ENCODE measurements at places on chromosomes 1 and 21.

DNA sequence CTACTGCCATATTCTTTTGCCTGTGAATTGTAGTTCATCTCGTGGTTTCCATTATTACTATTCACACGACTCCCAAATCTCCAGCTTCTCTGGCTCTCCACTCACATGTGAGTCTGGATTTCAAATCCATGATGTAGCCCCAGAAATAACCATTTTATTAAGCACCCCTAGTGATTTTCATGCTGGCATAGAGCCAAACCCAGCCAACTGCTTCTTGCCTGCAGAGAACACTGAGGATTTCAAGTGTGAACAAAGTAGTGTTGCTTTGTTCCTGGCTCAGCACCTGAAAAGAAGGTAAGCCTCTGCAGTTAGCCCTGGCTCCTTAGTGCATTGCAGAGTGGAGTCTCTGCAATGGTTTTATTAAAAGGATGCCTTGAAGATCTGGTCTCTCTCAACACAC is 25.9 kb downstream of the UTP25 start:
- DNase-seq, result no peak

DNA sequence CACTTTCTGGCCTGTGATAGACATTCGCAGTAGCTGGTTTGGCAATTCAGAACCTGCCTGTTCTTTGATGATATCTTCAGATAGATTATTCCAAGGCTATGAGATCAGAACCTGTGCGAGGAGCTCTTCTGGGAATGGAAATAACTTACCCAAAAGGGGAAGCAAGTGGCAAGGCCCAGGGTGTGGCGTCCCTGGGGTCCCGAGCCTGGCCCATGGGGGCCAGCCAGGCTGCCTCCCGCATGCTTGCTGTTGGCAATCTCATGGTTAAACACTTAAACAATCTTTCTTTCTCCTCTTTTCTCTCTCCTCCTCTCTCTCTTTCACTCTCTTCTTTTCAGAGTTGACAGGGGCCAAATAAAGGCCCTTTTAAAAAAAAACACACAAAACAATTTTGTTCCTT is 108.1 kb downstream of the RNF220 start:
- DNase-seq, result no peak

DNA sequence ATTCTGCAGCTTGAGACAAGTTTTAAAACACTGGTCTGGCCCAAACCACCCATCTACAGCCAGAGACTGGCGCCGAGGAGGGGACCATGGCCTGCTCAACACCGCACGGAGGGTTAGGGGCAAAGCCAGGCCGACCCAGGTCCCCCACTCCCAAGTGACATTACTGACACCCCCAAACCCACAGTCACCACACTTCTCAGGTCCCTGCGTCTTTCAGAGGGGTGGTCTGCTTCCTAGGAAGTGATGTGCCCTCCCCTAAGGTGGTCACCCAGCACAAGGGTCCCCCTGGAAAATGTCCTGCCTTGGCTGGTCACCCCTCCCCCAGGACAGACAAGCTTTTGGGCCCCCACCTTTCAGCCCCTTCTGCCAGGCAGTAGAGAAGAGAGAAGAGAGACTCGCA is 20.8 kb upstream of the EPHA2 start:
- DNase-seq, result no peak

DNA sequence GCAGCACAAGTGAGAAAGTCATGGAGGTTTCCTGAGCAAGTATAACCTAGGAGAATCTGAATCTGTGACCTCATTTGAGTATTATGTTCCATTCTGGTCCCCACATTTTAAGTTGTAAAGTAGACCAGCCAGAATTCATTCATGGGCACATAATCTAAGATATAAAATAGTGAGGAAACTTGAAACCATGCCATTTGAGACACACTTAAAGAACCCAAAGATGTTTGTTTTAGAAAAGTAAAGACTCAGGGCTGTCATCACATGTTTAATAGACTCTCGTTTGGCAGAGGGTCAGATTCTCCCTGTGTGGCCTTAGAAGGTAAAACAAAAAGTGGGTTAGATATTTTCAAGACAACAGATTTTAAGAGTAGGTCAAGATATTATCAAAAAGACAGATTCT is 6.4 kb downstream of the SZT2 start:
- no peak for DNase-seq

DNA sequence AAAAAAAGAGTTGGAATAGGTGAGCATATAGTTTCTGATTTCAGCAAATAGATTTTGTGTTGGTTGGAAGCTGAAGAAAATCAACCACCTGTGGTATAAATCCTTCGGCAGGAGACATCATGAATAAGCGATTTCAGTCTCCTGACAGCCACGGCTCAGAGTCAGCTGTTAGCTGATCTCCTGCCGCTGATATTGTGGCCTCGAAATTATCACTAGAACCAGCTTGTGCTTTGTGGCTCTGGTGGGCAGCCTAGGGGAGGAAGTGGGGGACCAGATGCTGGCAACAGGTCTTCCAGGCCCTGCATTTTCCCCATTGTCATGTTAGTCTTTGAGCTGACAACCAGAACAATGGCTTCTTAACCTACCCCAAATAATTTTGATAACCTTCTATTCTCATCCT is 842 bp upstream of the GCSAML start:
- DNase-seq, result no peak

- no peak for DNase-seq
Observed at GRCh38 chr1:111211921-111212320, 11.5 kb upstream of the DENND2D start.

GRCh38 chr1:230828421-230828820 is 39.9 kb downstream of the C1orf198 start:
- DNase-seq, result no peak

- no peak for DNase-seq
Observed at GRCh38 chr1:7850786-7851185, 2.1 kb downstream of the UTS2 start.

GRCh38 chr1:159867664-159868026 is 5.2 kb upstream of the VSIG8 start:
- DNase-seq, result no peak

GRCh38 chr1:80244372-80244771 is 1237.8 kb upstream of the ADGRL4 start:
- no peak for DNase-seq

- no peak for DNase-seq
Observed at GRCh38 chr1:93177991-93178390, 2.2 kb downstream of the TMED5 start.

- no peak for DNase-seq
Observed at GRCh38 chr1:56868761-56869160, 14.2 kb downstream of the C8A start.

- no peak for DNase-seq
Observed at GRCh38 chr21:18954441-18954844, 550.9 kb upstream of the TMPRSS15 start.

GRCh38 chr21:23541571-23541970 is 2065.7 kb downstream of the MRPL39 start:
- DNase-seq, result no peak

GRCh38 chr1:200099040-200099439 is 71.5 kb downstream of the NR5A2 start:
- DNase-seq, result no peak

DNA sequence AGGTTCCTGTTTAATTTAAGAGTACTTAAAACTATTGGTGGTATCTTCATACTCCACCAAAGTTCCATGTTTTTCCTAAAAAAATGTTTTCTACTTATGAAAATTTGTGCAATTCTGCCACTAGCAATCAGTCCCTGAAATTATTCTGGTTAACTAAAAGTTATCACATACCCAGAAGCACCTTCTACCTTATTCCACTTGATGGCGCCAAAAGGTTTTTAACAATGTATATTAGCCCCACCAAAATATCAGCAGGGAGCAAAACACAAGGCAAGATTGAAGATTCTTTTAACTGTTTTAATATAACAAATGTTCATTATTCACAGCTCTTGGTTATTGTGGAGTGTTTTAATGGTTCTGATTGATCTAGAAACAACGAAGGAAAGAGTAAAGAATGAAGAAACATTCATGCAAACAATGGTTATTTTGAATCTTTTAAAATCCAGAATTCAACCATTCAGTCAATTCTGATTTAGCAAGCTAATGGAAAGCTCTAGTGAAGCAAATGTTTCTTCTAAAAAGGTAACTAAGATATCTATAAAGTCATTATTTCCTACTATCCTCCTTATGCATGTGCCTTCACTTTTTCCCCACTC is 67.2 kb downstream of the TTLL7 start:
- peak; percentile 8 for DNase-seq

DNA sequence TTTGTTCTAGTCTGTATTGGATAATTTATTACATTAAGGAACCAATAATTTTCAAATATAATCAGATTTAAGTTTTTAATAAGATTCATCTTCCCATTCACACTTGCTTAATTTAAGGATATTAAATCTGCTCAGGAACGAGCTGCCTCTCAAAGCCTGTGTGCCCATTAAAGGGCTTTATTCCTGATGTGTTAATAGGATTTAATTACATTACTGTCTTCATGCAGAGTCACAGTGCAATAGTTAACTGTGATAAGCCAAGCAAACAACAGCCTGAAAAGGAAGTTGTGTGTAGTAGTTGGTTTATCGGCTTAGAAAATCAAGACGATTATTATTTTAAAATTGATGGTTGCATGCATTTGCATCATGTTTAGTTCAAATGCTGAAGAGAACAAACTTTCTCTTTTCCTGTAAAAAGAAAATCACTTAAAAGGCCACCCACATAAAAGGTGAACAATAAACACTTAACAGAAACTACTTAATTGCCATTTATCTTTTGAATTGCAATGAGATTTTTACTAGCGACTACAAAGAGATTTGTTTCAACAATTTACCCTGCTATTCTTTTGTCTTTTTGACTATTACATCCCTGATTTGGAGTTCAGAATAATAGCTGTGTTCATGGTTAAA is 174.6 kb downstream of the RWDD3 start:
- no peak for DNase-seq

GRCh38 chr1:118627435-118627834 is 360.7 kb downstream of the TBX15 start:
- DNase-seq, result no peak

GRCh38 chr1:65150583-65151263 is 2.7 kb downstream of the AK4 start:
- no peak for DNase-seq

GRCh38 chr1:203799157-203799556 is 3.7 kb downstream of the ZBED6 start:
- no peak for DNase-seq

DNA sequence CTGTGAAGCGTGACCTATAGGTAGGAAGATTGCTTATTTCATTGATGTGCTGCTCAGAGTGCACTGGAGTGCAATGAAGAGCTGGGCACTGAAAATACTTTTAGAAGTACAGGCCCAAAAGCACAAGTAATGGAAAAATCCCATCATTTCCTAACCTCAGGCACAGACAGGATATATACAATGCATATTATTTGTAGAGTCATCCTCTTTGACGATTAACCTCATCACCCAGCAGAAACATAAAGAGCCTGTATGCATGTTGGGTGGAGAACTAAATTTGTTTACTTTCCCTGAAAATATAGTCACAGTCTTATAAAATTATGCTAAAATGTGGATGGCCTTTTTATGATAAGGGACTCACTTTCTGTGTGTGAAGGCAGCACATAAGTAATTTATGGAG is 98.1 kb downstream of the TNNI3K start:
- no peak for DNase-seq

GRCh38 chr1:230226814-230227213 is 159.8 kb downstream of the GALNT2 start:
- no peak for DNase-seq

DNA sequence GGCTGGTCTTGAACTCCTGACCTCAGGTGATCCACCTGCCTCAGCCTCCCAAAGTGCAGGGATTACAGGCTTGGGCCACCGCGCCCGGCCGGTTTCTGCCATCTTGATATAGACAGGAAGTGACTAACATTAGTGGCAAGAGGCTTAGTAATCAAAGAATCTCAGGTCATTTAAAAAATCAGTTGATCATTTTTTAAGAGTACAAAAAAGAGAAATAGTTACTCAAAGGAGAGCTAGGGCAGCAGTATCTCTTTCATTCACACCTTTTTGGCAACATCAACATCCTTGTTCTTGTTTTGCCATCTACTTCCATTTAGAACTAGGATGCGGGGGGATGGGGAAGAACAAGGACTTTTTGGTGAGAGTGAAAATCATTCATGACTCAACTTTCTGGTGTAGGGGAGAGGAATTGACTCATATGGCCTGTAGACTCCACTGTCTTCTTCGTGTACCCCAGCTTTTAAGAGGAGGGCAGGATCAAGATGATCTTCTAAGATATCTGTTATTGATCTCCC is 8.8 kb downstream of the FCRLB start:
- DNase-seq, result peak; percentile 61

Measured in activated CD4-positive, alpha-beta T cell treated with anti-CD3 and anti-CD28 coated beads for 48 hours (primary cell).